ENCODE measurements at places on chromosomes 13 and 19. TPM values are rescaled to one million over a fixed set of nuclear protein-coding genes. Genes with fewer than 3 reads are reported as not detected.

Gene NCAN
- not detected for total RNA-seq

DNA sequence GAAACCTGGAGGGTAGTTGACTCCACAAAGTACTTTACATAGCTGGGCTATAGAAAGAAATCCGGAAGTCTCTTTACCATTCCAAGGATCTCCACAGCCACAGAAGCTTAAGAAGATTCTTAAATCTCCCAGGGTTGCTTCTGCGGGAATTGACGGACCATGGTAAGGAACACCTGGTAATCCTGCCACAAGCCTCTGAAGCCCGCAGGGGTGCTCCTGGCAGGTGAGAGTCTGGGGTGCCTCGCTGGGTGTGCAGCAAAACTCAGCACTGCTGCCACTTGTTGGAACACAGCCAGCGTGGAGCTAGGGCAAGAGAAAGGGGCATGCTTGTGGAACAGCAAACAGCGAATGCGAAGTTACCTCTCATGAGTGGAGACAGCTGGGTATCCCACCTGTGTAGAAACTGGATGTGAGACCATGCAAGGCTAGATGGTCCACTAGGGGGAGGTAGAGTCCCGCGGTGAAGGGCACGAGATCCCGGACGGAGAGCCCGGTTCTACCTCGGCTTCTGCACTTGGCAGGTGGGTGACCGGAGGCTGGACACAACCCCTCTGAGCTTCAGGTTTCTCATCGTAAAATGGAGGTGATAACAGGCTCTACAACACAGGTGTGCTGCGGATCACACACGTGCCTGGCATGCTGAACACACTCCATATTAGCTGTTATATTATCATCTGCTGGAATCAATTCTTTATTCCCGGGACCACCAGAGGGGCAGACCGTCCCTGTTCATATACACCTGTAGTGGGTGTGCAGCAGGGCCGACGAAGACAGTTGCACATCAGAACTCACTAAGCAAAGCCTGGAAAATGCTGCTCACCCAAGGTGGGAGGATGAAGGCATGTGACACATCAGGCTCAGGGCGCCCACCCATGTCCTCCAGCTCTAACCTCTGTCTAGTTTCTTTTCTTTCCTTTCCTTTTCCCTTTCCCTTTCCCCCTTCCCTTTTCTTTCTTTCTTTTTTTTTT is 24.1 kb upstream of the UBAC2 start:
- H3K4me1 ChIP-seq, result no peaks in the 10 kb centered on the region
- H3K36me3 ChIP-seq, result no peaks in the 10 kb centered on the region
- peaks cover 17% of the 10 kb centered on the region for H3K27me3 ChIP-seq
- DNase-seq, result peak; percentile 79
- H3K4me3 ChIP-seq, result no peak overlapping the region

- H3K27me3 ChIP-seq, result no peaks in the 10 kb centered on the region
- no peak for DNase-seq
- no peaks in the 10 kb centered on the region for H3K36me3 ChIP-seq
- no peak overlapping the region for H3K27ac ChIP-seq
- no peak overlapping the region for H3K4me3 ChIP-seq
Observed at GRCh38 chr13:51608857-51609406, 24.7 kb downstream of the WDFY2 start.

DNA sequence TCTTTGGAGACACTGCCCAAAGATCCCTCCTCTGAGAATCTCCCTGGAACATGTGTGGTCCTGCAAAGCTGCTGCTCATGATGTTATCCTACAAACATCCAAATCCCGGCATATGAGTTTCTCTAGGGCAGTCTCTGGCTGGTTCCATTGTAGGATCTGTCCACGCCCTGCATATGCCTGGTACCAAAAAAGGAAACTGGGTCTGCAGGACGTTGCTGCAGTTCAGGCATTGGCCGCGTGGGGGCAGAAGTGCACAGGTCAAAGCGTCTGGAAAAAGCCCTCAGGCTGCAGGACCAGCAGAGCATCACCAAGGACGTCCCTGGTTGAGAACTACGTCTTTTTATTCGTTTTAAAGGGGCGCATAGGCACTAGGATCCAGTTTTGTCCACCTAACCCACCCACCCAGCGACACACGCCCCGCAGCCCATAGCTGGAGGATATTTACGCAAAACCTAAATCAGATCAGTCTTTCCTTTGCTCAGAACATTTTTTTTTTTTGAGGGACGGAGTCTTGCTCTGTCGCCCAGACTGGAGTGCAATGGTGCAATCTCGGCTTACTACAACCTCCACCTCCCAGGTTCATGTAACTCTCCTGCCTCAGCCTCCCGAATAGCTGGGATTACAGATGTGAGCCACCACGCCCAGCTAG is 12.9 kb upstream of the ZNF564 start:
- no peaks in the 10 kb centered on the region for H3K36me3 ChIP-seq
- peak; percentile 93 for DNase-seq
- no peak overlapping the region for H3K27ac ChIP-seq
- H3K4me3 ChIP-seq, result no peak overlapping the region
- H3K27me3 ChIP-seq, result no peaks in the 10 kb centered on the region

Gene CTXN1
- 1.2 TPM for total RNA-seq

Gene RGS9BP
- 2.0 TPM for total RNA-seq
